ENCODE measurements at places on chromosomes 1 and 21.

DNA sequence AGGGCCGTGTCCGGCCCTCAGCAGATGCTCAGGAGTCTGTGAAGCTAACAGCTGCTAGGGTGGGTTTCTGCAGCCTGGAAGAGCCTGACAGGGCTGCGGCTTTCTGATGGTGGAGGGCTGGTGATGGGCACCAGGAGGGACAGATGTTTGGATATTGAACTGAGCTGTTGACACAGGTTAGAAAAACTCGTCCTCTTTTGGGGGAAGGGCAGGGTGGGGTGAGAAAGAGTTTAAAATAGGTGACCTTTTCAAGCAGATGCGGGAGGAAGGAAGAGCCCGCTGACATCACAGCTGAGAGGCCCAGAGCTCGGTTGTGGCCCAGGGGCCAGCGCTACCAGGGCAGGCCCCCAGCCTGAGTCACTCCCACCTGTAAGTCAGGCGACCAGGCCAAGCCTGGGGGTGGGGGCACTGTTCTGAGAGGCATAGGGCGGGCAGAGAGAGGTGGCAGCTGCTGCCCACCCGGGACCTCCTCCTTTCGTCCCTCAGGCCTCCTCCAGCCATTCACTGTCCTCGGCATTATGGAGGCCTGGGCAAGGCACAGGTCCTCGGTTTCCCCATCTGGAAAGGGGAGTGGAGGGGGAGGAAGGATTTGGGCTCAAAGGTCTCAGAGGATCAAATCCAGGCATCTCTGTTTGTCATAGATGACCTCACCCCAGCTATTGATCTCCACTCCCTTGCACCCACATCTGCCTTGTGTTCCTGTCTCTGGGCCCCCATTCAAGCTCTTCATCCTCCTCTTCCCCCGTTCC is 32.3 kb upstream of the ID3 start:
- no peak for DNase-seq

DNA sequence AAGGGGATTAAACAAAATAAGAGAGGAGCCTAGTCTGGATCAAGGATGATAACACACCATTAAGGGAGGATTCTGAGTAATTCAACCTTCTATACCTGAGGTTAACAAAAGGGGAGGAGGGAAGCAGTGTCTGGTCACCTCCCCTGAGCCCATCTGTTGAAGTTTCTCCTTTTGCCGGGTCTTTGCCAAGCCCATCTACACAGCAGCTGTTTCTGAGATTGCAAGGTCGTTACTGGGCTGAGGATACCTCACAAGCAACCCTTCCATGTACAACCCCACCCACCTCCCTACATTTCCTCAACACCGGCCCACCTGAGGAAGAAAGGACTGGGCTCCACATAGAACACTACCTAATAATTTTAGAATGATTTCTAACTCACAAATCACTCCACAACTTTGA is 26.3 kb downstream of the LRRC52 start:
- DNase-seq = no peak

DNA sequence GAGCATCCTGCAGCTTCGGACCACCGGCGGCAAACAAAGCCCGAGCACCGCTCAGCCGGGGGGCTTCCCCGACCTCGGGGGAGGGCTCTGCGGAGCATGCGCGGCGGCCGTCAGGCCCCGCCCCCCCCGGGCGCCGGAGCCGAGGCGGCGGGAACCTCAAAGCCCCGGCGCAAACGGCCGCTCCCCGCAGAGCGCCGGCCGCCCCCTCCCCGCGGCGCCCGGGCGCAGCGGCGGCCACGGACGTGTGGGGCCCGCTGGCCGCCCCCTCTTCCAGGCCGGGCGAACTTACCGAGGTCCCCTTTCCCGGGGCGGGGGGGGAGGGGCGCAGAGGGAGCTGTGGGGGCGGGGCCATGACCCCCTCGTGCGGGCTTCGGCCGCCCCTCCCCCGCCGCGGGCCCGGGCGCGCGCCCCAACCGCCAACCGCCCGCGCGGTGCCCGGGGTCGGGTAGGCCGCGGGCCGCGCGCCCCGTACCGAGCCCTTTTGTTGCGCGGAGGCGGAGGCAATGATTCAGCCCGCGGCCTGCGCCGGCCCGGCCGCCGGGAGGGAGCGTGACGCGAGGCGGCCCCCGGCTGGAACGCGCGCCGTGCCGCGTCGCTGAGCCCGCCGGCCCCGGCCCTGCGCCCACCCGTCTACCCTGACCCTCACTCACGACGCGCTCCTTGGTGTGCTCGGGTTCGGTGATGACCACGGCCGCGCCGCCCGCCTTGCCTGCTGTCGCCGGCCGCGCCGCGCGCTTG is 1.7 kb downstream of the RCC2 start:
- no peak for DNase-seq

DNA sequence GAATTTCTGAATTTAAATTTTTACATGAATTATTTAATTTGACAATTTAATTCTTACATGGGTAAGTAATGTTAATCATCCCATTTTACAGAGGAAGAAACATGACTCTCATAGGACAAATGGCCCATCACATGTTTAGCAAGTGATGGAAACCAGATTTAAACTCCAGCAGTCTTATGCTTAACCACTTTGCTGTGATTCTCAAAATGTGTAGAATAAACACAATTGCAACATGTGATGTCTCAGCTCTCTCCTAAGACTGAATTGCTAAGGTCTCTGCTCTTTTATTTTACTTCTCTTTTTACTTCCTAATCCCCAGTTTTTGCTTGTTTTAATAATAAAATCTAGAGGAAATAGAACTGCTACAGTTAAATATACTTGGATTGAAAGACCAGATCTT is 42.8 kb downstream of the HS2ST1 start:
- no peak for DNase-seq

GRCh38 chr1:110243146-110243545 is 33.0 kb downstream of the KCNC4 start:
- DNase-seq = no peak

Data from GM12864 (cell line).